Gastrocnemius medialis (tissue), 4 donors: ENCODE measurements at places on chromosomes 13 and 19.

DNA sequence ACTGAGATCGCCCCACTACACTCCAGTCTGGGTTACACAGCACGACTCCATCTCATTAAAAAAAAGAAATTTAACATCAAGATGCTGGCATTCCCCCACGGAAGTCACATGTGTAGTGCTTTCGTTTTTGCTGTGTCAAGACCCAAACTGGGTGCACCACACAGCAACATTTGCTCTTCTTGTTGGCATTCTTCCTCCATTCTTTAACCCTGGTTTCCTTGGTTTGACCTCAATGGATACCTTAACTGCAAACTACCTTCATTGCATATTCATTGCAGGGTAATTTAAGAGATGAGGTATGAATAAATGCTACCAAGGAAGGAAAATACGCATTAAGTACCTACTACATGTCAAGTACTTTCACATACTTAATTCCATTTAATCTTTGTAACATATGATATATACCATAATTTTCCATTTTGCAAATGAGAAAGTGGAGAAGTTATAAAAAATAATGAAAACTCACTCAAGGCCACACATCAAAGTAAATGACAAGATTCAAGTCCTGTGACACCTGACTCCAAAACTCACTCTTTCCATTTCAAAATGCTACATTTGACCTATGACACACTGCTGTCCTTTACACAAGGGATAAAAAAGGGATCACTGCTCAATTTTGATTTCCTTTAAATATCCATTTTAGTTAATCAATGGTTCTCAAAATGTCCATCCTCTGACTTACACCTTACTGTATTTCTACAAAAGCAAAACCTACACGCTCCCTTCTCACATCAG lies 59.2 kb downstream of the STK24 start:
- H3K36me3 ChIP-seq = no peaks in the 10 kb centered on the region
- no peaks in the 10 kb centered on the region for H3K27me3 ChIP-seq
- no peak for DNase-seq

- H3K4me3 ChIP-seq = no peak overlapping the region
- no peak for DNase-seq
- peaks cover 3% of the 10 kb centered on the region for H3K4me1 ChIP-seq
- no peak overlapping the region for H3K27ac ChIP-seq
- no peaks in the 10 kb centered on the region for H3K27me3 ChIP-seq
Observed at GRCh38 chr13:100611678-100612492, 23.3 kb upstream of the GGACT start.

GRCh38 chr13:86877441-86877840 lies 793.7 kb upstream of the SLITRK5 start:
- no peak overlapping the region for H3K4me3 ChIP-seq
- H3K27ac ChIP-seq = no peak overlapping the region
- DNase-seq = no peak
- no peaks in the 10 kb centered on the region for H3K4me1 ChIP-seq

DNA sequence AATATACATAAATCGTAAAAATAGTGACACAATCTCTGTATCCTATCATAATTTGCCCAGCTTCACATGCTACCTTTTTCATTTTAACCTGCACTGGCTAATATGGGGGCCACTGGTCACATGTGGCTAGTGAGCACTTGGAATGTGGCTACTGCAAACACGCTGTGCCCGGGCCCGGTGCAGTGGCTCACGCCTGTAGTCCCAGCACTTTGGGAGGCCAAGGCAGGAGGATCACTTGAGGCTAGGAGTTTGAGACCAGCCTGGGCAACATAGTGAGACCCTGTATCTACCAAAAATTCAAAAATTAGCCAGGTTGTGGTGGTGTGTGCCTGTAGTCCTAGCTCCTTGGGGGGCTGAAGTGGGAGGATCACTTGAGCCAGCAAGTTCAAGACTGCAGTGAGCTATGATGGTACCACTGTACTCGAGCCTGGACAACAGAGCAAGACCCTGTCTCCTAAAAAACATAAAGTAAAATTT lies 1.5 kb upstream of the N4BP2L1 start:
- no peak for DNase-seq
- H3K4me3 ChIP-seq = no peak overlapping the region
- H3K27me3 ChIP-seq = no peaks in the 10 kb centered on the region
- H3K27ac ChIP-seq = no peak overlapping the region
- peaks cover 4% of the 10 kb centered on the region for H3K36me3 ChIP-seq

DNA sequence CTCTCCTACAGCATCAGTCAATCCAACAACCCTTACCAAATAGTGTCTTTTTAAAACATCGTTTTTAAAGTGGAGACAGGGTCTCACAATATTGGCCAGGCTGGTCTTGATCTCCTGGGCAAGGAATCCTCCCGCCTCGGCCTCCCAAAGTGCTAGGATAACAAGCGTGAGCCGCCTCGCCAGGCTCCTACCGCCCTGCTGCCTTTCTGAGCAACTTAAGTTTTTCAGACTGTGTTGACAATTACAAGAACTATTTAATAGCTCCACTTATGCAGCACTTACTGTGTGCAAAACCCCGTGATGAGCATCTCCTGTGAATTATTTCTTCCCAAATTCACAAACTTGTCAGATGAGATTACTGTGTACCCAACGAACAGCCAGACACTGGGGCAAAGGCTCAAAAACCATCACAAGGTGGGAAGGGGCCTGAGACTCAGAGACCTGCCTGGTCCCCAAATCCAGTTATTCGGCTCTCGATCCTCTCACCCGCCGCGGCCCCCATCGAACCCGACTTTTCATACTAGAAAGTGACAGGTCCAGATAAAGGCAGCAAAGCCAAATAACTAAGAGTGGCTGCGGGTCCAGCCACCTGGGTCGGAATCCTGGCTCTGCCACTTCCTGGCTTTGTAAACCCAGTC lies 581 bp downstream of the RPL18 start:
- peaks cover 51% of the 10 kb centered on the region for H3K4me1 ChIP-seq
- no peaks in the 10 kb centered on the region for H3K27me3 ChIP-seq
- H3K27ac ChIP-seq = peak overlapping the region; percentile 99
- H3K4me3 ChIP-seq = peak overlapping the region; percentile 85

GRCh38 chr19:17097593-17098126 lies 22.1 kb downstream of the MYO9B start:
- no peak overlapping the region for H3K27ac ChIP-seq
- no peak for DNase-seq
- H3K4me3 ChIP-seq = no peak overlapping the region
- H3K27me3 ChIP-seq = no peaks in the 10 kb centered on the region

GRCh38 chr19:6222884-6223283 lies 56.9 kb downstream of the MLLT1 start:
- H3K4me3 ChIP-seq = no peak overlapping the region
- H3K4me1 ChIP-seq = peaks cover 60% of the 10 kb centered on the region
- H3K36me3 ChIP-seq = no peaks in the 10 kb centered on the region
- H3K27me3 ChIP-seq = no peaks in the 10 kb centered on the region

- H3K4me3 ChIP-seq = no peak overlapping the region
- H3K36me3 ChIP-seq = no peaks in the 10 kb centered on the region
- no peaks in the 10 kb centered on the region for H3K27me3 ChIP-seq
- DNase-seq = no peak
- H3K27ac ChIP-seq = no peak overlapping the region
Observed at GRCh38 chr13:114025714-114026431, 52.0 kb upstream of the C13orf46 start.

- DNase-seq = no peak
- H3K36me3 ChIP-seq = no peaks in the 10 kb centered on the region
- H3K4me3 ChIP-seq = no peak overlapping the region
- no peaks in the 10 kb centered on the region for H3K27me3 ChIP-seq
Observed at GRCh38 chr13:56066321-56066720, 1074.4 kb upstream of the PRR20A start.

DNA sequence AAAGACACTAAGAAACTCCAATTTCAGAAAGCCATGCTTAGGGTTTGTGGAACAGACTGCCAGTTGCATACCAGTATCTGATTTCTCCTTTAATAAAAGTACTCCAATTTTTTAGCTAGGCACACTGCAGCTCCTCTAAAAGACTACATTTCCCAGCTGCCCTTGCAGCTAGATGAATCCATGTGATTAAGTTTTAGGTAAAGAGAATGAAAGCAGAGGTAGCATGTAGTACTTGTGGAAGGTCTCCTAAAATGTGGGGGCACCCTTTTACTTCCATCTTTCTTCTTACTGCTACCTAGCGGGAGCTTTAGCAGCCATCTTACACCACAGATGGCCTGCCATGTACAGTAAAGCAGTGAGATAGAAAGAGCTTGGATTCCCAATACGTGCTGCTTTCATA lies 33.0 kb upstream of the TSC22D1 start:
- no peak for DNase-seq
- H3K27ac ChIP-seq = no peak overlapping the region
- no peaks in the 10 kb centered on the region for H3K4me1 ChIP-seq
- H3K4me3 ChIP-seq = no peak overlapping the region
- H3K27me3 ChIP-seq = no peaks in the 10 kb centered on the region

DNA sequence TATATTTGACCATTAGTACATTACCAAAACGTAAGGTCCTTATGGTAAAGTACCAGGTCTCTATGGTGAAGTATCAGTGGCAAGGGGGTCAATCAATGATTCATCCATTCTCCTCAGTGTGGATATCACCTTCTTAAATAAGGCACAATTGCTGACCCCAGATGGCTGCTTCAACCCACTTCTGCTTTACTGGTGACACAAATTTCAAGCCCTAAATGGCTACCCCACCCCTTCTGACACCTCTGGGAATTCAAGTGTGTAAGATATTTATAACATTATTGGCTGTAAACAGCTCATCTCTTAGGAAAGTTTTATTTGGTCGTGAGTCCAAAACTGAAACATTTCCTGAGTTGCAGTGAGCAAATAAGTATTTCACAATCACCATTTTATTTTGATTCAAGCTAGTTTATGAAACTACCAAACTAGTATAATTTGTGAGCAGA lies 7.9 kb upstream of the WBP4 start:
- DNase-seq = peak; percentile 18
- peak overlapping the region; percentile 100 for H3K27ac ChIP-seq
- H3K4me3 ChIP-seq = no peak overlapping the region
- no peaks in the 10 kb centered on the region for H3K36me3 ChIP-seq

- no peak for DNase-seq
- H3K36me3 ChIP-seq = no peaks in the 10 kb centered on the region
- H3K27me3 ChIP-seq = no peaks in the 10 kb centered on the region
- H3K4me1 ChIP-seq = peaks cover 61% of the 10 kb centered on the region
- H3K4me3 ChIP-seq = no peak overlapping the region
- H3K27ac ChIP-seq = peak overlapping the region; percentile 98
Observed at GRCh38 chr19:35051796-35052195, 10.3 kb downstream of the HPN start.

GRCh38 chr19:17926044-17926443 lies 6.8 kb upstream of the CCDC124 start:
- H3K27me3 ChIP-seq = no peaks in the 10 kb centered on the region
- no peaks in the 10 kb centered on the region for H3K4me1 ChIP-seq
- H3K36me3 ChIP-seq = no peaks in the 10 kb centered on the region
- no peak overlapping the region for H3K27ac ChIP-seq

DNA sequence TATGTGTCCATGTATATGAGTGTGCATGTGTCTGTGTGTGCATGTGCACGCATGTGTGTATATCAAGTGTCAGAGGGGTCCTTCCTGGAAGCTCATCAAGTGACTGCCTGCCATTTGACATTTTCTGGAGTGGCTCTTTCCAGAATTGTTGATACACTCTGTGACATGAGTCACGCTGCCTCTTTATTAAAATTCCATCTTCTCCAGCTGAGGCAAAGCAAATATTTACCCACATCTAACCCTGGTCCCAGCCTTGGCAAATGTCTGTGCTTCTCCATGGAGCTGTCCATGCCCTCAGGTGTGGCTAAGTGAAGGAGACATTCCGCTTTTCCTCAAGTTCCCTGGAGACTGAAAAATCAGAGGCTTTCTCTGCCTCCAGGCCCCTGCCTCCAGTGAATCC lies 88.2 kb upstream of the MBNL2 start:
- H3K36me3 ChIP-seq = no peaks in the 10 kb centered on the region
- H3K4me1 ChIP-seq = no peaks in the 10 kb centered on the region
- no peak overlapping the region for H3K4me3 ChIP-seq
- no peak overlapping the region for H3K27ac ChIP-seq
- no peaks in the 10 kb centered on the region for H3K27me3 ChIP-seq
